ENCODE measurements at places on chromosomes 12 and 14. TPM values are rescaled to one million over a fixed set of nuclear protein-coding genes. Genes with fewer than 3 reads are reported as not detected.

- DNase-seq, result no peak
These were observed 351.9 kb downstream of the RGS6 start for GRCh38 chr14:72284176-72284575.

DNA sequence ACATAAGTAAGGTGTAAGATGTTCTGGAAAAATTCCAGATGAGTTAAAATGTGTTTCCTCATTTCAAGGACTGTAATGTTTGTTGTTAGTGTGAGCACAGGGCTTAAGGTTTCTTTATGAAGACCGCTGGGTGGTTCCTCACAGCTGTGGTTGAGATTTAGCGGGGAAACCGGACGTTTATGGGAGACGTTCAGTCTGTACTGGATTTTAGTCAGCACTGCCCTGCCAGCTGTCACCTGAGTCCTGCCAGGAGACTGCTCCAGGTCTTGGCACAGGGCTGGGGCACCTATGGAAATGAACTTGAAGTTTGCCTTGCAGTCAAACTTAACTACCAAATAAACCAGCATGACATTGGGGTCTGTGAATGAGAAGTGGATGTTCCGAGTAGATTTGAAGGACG lies 555.2 kb downstream of the DIO2 start:
- no peak for DNase-seq

Gene KCNH3
- 0.17 TPM for total RNA-seq

Gene PPP1R36
- 1.3 TPM for total RNA-seq

Gene KRT8
- 1.5 TPM for total RNA-seq

All from fibroblast of lung (primary cell).